A549 treated with AZD2906 at 1 μM for 4 hours (cell line): ENCODE measurements at places on chromosomes 2 and 18. TPM values are rescaled to one million over a fixed set of nuclear protein-coding genes. Genes with fewer than 3 reads are reported as not detected.

The TRPM8 gene
- total RNA-seq, result 0.20 to 0.47 TPM (median 0.30 TPM) in 4 of 5 replicates, not detected in the other

The DOK6 gene
- not detected in 5 replicates for total RNA-seq

The RSAD2 gene
- total RNA-seq, result 0.13 to 0.25 TPM (median 0.22 TPM) in 5 replicates

The RESP18 gene
- total RNA-seq, result not detected in 5 replicates

The NLRC4 gene
- total RNA-seq, result 0.03 to 0.11 TPM (median 0.05 TPM) in 5 replicates

The KCNE4 gene
- 0.37 to 0.56 TPM (median 0.48 TPM) in 5 replicates for total RNA-seq

The TUBA3D gene
- total RNA-seq, result 8.3 to 16.0 TPM (median 10.2 TPM) in 5 replicates

The CCL20 gene
- 3.5 to 6.9 TPM (median 5.9 TPM) in 5 replicates for total RNA-seq
